HT1080 (cell line): ENCODE measurements at places on chromosomes 11 and 22. TPM values are rescaled to one million over a fixed set of nuclear protein-coding genes. Genes with fewer than 3 reads are reported as not detected.

DNA sequence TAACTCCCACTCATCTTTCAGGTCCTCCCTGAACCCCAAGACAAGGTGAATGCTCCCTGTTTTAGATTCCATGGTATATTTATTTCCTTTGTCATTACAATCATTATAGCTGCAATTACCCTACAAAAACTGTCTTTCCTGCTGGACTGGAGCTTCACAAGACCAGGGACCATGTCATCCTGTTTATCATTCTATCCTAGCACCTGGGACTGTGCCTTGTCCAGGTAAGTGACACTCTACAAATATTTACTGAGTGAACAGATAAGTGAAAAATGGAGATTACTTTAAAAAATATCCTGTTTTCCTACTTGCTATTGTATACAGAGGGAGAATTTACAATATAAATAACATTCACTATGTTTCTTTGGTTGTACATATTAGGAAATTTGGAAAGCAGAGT, 22.5 kb upstream of the ELF5 start:
- DNase-seq, result no peak

GRCh38 chr11:20688761-20689160, 19.4 kb downstream of the NELL1 start:
- DNase-seq, result no peak

The OR52H1 gene
- total RNA-seq, result not detected in 2 replicates

The EHD1 gene
- total RNA-seq, result 62.0 and 80.4 TPM in 2 replicates

GRCh38 chr11:119800171-119800570, 71.2 kb upstream of the NECTIN1 start:
- no peak for DNase-seq

The KRTAP5-11 gene
- total RNA-seq, result not detected in 2 replicates

DNA sequence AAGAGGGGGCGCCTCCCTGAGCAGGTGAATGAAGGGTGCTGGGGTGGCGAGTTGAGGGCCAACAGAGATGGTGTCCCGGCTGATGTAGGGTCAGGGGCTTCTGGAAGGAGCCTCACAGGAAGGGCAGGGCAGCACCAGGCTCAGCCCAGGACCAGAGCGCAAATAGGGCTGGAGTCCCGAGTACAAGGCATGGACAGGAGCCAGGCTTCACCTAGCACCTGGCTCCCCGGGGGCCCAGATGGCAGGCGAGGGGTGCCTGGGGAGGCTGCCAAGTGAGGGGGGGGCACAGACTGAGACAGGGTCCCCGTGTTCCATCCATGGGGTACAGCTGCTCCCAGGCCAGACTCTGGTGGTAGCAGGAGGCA, 105.8 kb downstream of the KCNQ1 start:
- DNase-seq, result no peak
